ENCODE measurements at places on chromosomes 1 and 21.
A peak's percentile ranks its signal among the peaks of the same experiment; 100 is the strongest.

GRCh38 chr1:115031595-115031994 lies 2.0 kb downstream of the TSHB start:
- H3K36me3 ChIP-seq = no peaks in the 10 kb centered on the region
- H3K27ac ChIP-seq = no peak overlapping the region
- no peaks in the 10 kb centered on the region for H3K4me1 ChIP-seq
- no peak for DNase-seq
- H3K27me3 ChIP-seq = no peaks in the 10 kb centered on the region

- DNase-seq = no peak
- H3K4me1 ChIP-seq = peaks cover 13% of the 10 kb centered on the region
- H3K27me3 ChIP-seq = no peaks in the 10 kb centered on the region
- H3K4me3 ChIP-seq = no peak overlapping the region
Observed at GRCh38 chr1:246691622-246692495, 32.4 kb upstream of the SCCPDH start.

GRCh38 chr1:204870160-204870912 lies at the start of gene NFASC:
Gene NFASC (plus strand): TSS chr1:204870862. CDS start chr1:204944316, 73,454 bp downstream.
- H3K4me3 ChIP-seq = no peak within 1 kb of the TSS
- H3K36me3 ChIP-seq = no peaks in the 10 kb centered on the region
- H3K4me1 ChIP-seq = peaks cover 8% of the 10 kb centered on the region
- no peaks in the 10 kb centered on the region for H3K27me3 ChIP-seq
- H3K27ac ChIP-seq = peak within 1 kb of the TSS; percentile 3

DNA sequence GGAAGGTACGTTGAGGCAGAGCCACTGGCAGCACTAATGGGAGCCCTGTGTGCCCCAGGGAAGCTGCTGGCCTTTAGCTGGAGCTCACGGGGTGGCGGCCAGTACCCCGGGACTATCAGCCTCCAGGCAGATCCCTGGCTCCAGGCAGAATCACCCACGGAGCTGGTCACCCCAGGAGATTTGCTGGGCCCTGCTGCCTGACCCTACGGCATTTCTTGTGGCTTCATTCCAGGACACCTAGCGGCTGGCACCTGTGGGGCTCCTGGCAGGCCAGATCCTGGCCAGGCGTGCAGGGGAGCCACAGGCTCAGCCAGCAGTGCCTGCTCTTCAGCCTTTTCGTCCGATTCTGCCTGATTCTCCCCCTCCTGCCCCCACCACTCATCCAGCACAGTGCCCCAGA lies 7.1 kb downstream of the PADI1 start:
- no peak overlapping the region for H3K27ac ChIP-seq
- no peaks in the 10 kb centered on the region for H3K36me3 ChIP-seq
- no peak for DNase-seq
- peaks cover 35% of the 10 kb centered on the region for H3K27me3 ChIP-seq
- H3K4me3 ChIP-seq = no peak overlapping the region

DNA sequence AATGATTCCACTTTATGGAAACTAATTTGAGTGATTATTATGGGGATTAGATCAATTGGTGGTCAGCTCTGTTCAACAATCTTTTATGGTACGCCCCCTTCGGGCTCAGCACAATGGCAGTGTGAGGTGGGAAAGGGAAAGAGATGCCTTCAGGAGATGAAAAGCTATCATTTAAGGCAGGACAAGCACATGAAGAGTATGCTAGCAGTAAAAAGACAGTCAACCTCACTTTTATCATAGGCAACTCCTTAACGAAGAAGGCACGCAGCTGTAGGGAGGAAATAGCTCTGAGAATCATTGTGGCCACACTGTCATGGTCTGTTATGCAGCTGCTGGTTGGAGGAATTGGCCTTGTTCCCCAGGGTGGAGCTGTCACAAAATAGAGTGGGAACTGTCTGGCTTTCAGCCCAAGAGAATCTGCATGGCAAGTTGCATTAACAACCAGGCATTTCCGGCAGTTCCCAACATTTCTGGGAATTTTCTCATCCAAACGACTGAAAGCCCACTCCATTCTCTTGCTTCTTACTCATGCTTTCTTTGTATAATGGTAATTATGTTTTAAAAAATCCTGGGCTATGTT lies 54.4 kb upstream of the BCL10 start:
- no peaks in the 10 kb centered on the region for H3K4me1 ChIP-seq
- no peak for DNase-seq
- no peaks in the 10 kb centered on the region for H3K36me3 ChIP-seq
- peak overlapping the region; percentile 31 for H3K27ac ChIP-seq
- H3K4me3 ChIP-seq = no peak overlapping the region
- no peaks in the 10 kb centered on the region for H3K27me3 ChIP-seq

DNA sequence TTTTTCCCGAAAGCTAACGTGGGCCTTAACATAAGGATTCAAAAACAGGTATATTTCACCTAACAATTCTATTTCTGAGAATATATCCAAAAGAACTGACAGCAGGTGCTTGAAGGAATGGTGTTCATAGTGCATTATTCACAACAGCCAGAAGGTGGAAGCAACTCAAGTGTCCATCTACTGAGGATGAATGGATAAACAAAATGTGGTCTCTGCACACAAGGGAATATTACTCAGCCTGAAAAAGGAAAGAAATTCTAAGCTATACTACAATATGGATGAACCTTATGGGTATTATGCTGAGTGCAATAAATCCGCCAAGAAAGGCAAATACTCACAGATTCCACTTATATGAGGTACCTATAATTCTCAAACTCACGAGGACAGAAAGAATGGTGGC lies 6.1 kb upstream of the RIPPLY3 start:
- H3K27me3 ChIP-seq = peaks cover 2% of the 10 kb centered on the region
- no peak overlapping the region for H3K4me3 ChIP-seq
- no peaks in the 10 kb centered on the region for H3K36me3 ChIP-seq

GRCh38 chr1:224333939-224334786 lies 4.2 kb upstream of the NVL start:
- no peaks in the 10 kb centered on the region for H3K27me3 ChIP-seq
- no peak overlapping the region for H3K4me3 ChIP-seq
- H3K4me1 ChIP-seq = peaks cover 16% of the 10 kb centered on the region
- H3K27ac ChIP-seq = no peak overlapping the region
- no peaks in the 10 kb centered on the region for H3K36me3 ChIP-seq
- no peak for DNase-seq

DNA sequence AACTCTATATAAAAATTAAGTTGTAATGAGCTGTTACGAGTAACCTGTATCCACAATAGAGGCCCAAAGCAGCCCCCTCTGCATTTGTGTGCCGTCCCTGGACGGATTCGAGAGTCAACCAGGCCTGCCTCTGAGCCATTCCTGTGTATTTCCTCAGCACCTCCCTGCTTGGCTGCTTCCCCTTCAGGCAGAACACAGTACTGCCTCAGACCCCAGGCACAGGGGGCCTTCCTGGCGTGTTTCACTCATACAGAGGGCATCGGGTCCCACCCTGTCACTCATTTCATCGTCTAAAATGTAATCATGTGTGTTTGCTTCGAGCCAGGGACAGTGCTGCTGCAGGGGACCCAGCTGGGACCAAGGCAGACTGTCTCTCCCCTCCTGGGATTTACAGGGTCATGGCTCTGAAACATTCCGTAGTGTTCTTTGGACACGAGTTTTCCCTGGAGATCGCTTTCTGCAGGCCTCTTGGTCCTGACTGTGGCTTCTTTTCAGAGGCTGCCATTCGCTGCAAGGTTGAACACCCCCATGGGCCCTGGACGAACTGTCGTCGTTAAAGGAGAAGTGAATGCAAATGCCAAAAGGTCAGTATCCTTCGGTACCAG lies 19.4 kb downstream of the LGALS8 start:
- no peaks in the 10 kb centered on the region for H3K27me3 ChIP-seq
- H3K4me3 ChIP-seq = no peak overlapping the region
- H3K36me3 ChIP-seq = peaks cover 71% of the 10 kb centered on the region
- no peak overlapping the region for H3K27ac ChIP-seq
- H3K4me1 ChIP-seq = no peaks in the 10 kb centered on the region
